ENCODE measurements at places on chromosomes 4 and X.

- H3K36me3 ChIP-seq: no peaks in the 10 kb centered on the region
- H3K27me3 ChIP-seq: no peaks in the 10 kb centered on the region
- no peak overlapping the region for H3K4me3 ChIP-seq
- no peak for DNase-seq
- no peaks in the 10 kb centered on the region for H3K4me1 ChIP-seq
Measured at GRCh38 chr4:113563691-113564378, 197.7 kb downstream of the CAMK2D start.

DNA sequence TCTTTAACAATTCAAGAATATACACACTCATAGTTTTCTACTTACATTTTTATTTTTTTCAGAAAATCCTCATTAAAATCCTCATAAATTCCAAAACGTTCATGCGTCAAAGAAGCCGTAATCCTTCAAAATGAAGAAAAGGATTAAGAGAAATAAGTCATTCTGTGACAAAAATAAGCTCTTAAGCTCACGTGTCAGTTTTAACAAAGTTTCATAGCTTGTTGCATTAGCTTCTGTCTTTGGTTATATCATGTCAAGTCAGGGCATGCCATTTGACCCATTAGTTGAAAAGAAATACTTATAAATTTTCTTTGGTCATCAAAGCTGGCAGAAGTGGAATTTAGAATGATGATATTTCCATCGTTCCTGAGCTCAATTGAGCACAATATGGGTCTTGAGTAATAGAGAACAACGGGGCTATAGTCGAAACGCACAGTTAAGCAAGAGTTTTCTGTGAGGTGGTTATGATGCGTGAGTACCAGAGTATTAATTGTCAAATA is 185.2 kb upstream of the CTSO start:
- H3K4me1 ChIP-seq: no peaks in the 10 kb centered on the region
- no peaks in the 10 kb centered on the region for H3K27me3 ChIP-seq
- H3K36me3 ChIP-seq: no peaks in the 10 kb centered on the region
- no peak overlapping the region for H3K4me3 ChIP-seq

DNA sequence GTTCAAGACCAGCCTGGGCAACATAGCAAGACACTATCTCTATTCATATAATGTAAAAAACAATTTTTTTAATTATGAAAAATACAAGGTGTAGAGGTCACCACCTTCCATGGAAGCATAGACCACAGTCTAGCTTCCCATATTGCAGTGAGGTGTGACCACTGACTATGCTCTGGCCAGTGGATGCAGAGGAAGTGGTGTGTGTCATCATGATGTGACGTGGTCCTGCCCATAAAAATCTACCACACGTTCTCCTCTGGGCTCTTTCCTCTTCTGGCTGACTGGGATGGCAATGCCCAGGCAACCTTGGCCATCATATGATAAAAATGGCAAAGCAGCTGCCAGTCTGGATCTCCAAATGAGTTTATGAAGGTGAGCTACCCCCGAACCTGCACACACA is 65.7 kb downstream of the RBM47 start:
- H3K36me3 ChIP-seq: no peaks in the 10 kb centered on the region
- peaks cover 47% of the 10 kb centered on the region for H3K4me1 ChIP-seq
- H3K27me3 ChIP-seq: no peaks in the 10 kb centered on the region
- DNase-seq: no peak
- H3K4me3 ChIP-seq: no peak overlapping the region

GRCh38 chr4:168710353-168710946 is 213.6 kb downstream of the PALLD start:
- no peaks in the 10 kb centered on the region for H3K27me3 ChIP-seq
- H3K4me3 ChIP-seq: no peak overlapping the region
- H3K36me3 ChIP-seq: no peaks in the 10 kb centered on the region
- no peak overlapping the region for H3K27ac ChIP-seq
- peaks cover 5% of the 10 kb centered on the region for H3K4me1 ChIP-seq
- DNase-seq: peak; percentile 58

DNA sequence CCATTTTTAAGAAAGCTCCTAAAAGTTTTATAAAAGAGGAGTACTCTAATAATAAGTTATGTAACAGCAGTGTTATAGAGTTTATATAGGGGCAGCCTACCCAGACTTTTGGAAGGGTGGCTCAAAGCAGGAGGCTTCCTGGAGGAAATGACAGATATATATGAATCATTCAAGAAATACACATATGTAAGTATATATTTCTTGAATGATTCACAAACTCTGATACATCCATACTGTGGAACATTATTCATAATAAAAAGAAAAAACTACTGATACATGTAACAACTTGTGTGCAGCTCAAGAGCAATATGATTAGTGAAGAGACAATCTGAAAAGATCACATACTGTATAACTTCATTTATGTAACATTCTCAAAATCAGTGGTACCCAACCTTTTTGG is 166.2 kb downstream of the WDFY3 start:
- no peaks in the 10 kb centered on the region for H3K27me3 ChIP-seq
- H3K36me3 ChIP-seq: no peaks in the 10 kb centered on the region
- no peak overlapping the region for H3K27ac ChIP-seq
- no peaks in the 10 kb centered on the region for H3K4me1 ChIP-seq
- no peak overlapping the region for H3K4me3 ChIP-seq

DNA sequence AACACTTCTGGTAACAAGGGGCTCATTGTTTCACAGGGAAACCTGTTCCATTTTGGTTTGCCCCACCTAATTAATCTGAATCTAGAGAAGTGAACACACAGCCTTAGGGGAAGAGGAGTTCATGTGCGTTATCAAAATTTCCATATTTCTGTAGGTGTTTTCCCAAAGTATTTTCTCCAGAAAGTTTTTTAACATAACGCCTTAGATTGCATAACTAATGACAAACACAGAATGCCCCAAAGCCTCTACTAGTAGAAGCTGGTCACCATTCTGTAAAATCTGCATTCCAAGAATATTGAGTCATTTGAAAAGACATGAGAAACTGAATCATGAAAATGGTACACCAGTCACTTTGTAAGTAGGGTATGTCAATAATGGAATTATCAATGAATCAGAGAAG is 41.1 kb downstream of the IL13RA2 start:
- no peak overlapping the region for H3K27ac ChIP-seq
- DNase-seq: no peak
- no peaks in the 10 kb centered on the region for H3K27me3 ChIP-seq
- no peaks in the 10 kb centered on the region for H3K36me3 ChIP-seq

DNA sequence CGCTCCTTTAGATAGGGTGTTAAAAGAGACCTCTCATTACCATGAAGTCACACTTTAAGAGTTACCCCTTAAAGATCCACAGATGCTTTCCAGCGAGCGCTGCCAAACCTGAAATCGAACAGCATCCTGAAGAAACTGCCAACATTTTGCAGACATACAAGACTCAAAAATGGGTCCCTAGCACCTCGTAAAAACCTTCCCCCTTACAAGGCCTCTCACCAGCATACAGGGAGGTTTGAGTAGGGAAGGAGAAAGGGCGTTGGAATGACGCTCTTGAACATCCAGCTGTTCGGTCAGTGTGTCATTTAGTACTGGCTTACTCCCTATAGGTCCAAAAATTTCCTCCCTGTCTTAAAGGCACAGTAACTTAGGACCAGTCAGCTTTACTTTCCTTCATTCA is 45.3 kb upstream of the PGRMC1 start:
- no peak overlapping the region for H3K4me3 ChIP-seq
- no peak for DNase-seq
- H3K27me3 ChIP-seq: no peaks in the 10 kb centered on the region
- no peaks in the 10 kb centered on the region for H3K36me3 ChIP-seq
- H3K27ac ChIP-seq: no peak overlapping the region

- no peak overlapping the region for H3K27ac ChIP-seq
- no peak for DNase-seq
- no peak overlapping the region for H3K4me3 ChIP-seq
- H3K27me3 ChIP-seq: no peaks in the 10 kb centered on the region
- no peaks in the 10 kb centered on the region for H3K36me3 ChIP-seq
Measured at GRCh38 chrX:16075087-16075486, 48.3 kb upstream of the GRPR start.

- no peak overlapping the region for H3K4me3 ChIP-seq
- no peaks in the 10 kb centered on the region for H3K4me1 ChIP-seq
- H3K36me3 ChIP-seq: no peaks in the 10 kb centered on the region
- H3K27me3 ChIP-seq: no peaks in the 10 kb centered on the region
Measured at GRCh38 chr4:153765894-153766293, 6.1 kb upstream of the RNF175 start.

DNA sequence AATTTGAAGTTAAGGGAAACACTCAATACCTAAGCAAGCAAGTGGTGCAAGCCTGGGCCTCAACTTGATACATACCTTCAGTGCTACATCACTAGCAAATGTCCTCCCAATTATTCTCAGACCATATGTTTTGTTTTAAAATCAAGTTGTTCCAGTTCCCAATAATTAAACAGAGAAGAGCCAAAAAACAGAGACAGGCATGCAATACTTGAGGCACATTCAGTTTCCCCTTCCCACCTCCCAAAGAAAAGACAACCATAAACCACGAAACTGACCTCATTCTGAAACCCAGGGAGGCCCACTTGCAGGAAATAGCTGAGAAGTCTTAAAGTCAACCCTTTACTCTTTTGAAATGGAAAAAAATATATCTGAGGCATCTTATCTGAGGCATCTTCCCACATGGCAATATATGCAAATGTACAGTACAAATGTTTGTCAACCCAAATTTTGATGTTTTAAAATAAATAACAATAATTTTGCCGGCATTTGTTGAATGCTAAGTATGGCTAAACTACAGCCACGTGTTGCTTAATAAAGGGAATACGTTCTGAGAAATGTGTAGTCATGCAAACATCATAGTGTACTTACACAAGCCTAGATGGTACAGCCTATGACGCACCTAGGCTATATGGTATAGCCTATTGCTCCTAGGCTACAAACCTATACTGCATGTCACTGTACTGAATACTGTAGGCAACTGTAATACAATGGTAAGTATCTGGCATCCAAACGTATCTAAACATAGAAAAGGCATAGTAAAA is 147.5 kb downstream of the TSPAN5 start:
- no peaks in the 10 kb centered on the region for H3K27me3 ChIP-seq
- no peaks in the 10 kb centered on the region for H3K4me1 ChIP-seq
- no peak for DNase-seq
- H3K36me3 ChIP-seq: no peaks in the 10 kb centered on the region
- H3K4me3 ChIP-seq: no peak overlapping the region
- no peak overlapping the region for H3K27ac ChIP-seq

DNA sequence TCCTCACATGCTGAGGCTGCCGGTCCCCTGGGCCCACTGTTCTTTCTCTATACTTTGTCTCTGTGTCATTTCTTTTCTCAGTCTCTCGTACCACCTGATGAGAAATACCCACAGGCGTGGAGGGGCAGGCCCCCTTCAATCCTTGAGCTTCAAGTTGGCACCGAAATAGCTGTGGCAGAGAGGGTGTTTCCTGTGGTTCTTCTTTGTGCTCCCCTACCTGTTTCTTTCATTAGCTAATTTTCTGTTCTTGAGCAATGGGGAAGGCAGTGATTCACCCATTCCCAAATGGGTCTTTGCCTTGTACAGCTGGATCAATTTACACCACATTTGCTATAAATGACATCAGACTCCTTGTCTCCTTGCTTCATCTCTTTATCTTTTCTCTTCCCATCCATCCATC is 2.1 kb upstream of the CYSLTR1 start:
- H3K4me3 ChIP-seq: no peak overlapping the region
- no peak overlapping the region for H3K27ac ChIP-seq
- no peaks in the 10 kb centered on the region for H3K36me3 ChIP-seq

GRCh38 chrX:128781506-128781905 is 729.3 kb upstream of the ACTRT1 start:
- H3K27ac ChIP-seq: no peak overlapping the region
- no peaks in the 10 kb centered on the region for H3K27me3 ChIP-seq
- H3K4me1 ChIP-seq: no peaks in the 10 kb centered on the region
- H3K36me3 ChIP-seq: no peaks in the 10 kb centered on the region
- H3K4me3 ChIP-seq: no peak overlapping the region
- peak; percentile 13 for DNase-seq

GRCh38 chr4:70940134-70940533 is 38.0 kb downstream of the MOB1B start:
- no peak overlapping the region for H3K4me3 ChIP-seq
- no peaks in the 10 kb centered on the region for H3K27me3 ChIP-seq
- H3K27ac ChIP-seq: no peak overlapping the region

DNA sequence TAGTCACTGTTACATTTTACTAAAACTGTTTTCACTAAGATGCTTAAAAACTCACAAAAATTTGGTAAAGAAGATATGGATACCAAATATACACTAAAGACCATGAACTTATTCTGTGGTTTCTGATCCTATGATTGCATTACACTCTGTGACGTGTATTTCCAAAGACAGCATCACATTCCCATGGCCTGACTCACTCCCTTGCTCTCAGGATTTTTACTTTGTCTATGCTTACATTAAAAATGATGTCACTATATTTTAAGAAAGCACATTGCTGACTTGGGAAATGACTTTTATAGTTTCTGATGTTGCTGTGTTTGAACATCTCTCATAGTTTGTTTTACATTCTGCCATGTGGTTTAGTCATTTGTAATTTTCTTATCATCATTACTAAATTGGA is 327.9 kb upstream of the MAGEB18 start:
- no peak overlapping the region for H3K27ac ChIP-seq
- H3K27me3 ChIP-seq: no peaks in the 10 kb centered on the region
- no peak for DNase-seq
- no peaks in the 10 kb centered on the region for H3K36me3 ChIP-seq
- H3K4me3 ChIP-seq: no peak overlapping the region

DNA sequence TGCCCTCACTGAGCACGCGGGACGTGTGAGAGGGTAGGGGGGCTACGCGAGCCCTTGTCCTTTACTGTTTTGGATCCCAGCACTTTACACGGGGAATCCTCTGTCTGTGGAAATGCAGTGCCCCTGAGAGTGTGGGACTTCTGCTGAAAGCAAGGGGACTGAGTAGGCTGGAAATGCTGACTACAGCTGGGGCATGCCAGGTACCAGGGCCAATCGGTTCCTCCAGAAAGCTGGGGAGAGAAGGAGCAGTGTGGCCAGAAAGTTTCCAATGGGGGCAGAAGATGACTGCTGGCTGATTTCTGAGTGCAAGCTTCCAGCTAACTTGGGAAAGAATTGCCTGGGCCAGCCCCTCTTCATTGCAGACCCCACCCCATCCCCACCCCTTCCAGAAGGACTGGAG is 1.5 kb downstream of the NHSL2 start:
- no peaks in the 10 kb centered on the region for H3K27me3 ChIP-seq
- H3K4me1 ChIP-seq: no peaks in the 10 kb centered on the region
- no peak overlapping the region for H3K4me3 ChIP-seq

GRCh38 chrX:134074151-134074550 is 88.8 kb upstream of the GPC3 start:
- H3K36me3 ChIP-seq: no peaks in the 10 kb centered on the region
- no peaks in the 10 kb centered on the region for H3K27me3 ChIP-seq
- H3K4me3 ChIP-seq: no peak overlapping the region
- H3K27ac ChIP-seq: no peak overlapping the region
- DNase-seq: peak; percentile 1
- no peaks in the 10 kb centered on the region for H3K4me1 ChIP-seq

DNA sequence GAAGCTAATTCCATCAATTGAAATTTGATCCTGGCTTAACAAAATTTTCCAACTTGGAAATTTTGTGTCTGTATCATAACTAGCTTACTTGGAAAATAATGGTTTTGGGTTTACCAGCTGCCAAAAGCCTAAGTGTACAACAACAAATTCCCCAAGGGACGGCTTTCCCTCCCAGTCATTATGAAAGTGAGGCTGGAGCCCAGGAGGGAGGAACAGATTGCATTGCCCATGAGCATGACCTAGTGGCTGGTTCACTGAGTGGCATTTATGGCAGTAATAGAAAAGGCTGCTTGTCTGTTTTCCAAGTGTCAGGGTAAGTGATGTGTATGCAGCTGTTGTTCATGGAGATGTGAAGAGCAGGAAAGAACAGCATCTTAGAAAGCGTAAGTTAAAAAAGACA is 70.8 kb upstream of the HHIP start:
- H3K4me3 ChIP-seq: no peak overlapping the region
- no peaks in the 10 kb centered on the region for H3K4me1 ChIP-seq
- H3K27ac ChIP-seq: no peak overlapping the region
- H3K27me3 ChIP-seq: no peaks in the 10 kb centered on the region
- no peak for DNase-seq
- H3K36me3 ChIP-seq: no peaks in the 10 kb centered on the region
